ENCODE measurements at places on chromosomes 1 and 21. TPM values are rescaled to one million over a fixed set of nuclear protein-coding genes. Genes with fewer than 3 reads are reported as not detected.

Gene MPZ
- 3.5 TPM for total RNA-seq

Gene KRTAP19-3
- not detected for total RNA-seq

Gene KCNE1
- total RNA-seq, result 0.27 TPM

Gene MYBPH
- not detected for total RNA-seq

Gene DFFB
- total RNA-seq, result 15.6 TPM

Gene COL6A1
- total RNA-seq, result 5.7 TPM

Gene ORC1
- 8.1 TPM for total RNA-seq

Gene BMP8B
- 0.27 TPM for total RNA-seq

Gene RIMKLA
- total RNA-seq, result 0.27 TPM

Gene CLCNKB
- 0.81 TPM for total RNA-seq

Gene RC3H1
- total RNA-seq, result 28.0 TPM

Gene CSRP1
- 128 TPM for total RNA-seq

Gene OPRD1
- not detected for total RNA-seq

Gene ATP6V1G3
- not detected for total RNA-seq

Gene LCE1B
- not detected for total RNA-seq

Gene TAS1R3
- 0.54 TPM for total RNA-seq

Gene EPHB2
- total RNA-seq, result under 0.01 TPM

Gene JAM2
- total RNA-seq, result 0.81 TPM

Gene DENND1B
- 28.0 TPM for total RNA-seq

Gene ZNF678
- total RNA-seq, result 14.8 TPM

Gene SETD4
- total RNA-seq, result 10.5 TPM

Gene GUCA2B
- not detected for total RNA-seq

Gene CRYBG2
- total RNA-seq, result under 0.01 TPM

Gene SPRR2D
- not detected for total RNA-seq

Gene CASZ1
- 6.2 TPM for total RNA-seq

Gene LIN28A
- under 0.01 TPM for total RNA-seq

Gene CHAF1B
- total RNA-seq, result 2.4 TPM

Gene PTPN7
- 167 TPM for total RNA-seq

Gene LYPD8
- total RNA-seq, result 0.54 TPM

Gene GOLT1A
- 0.54 TPM for total RNA-seq

Gene PCP4
- not detected for total RNA-seq

Gene DCDC2B
- total RNA-seq, result under 0.01 TPM

Gene PAQR6
- total RNA-seq, result 2.2 TPM

Gene BRINP3
- under 0.01 TPM for total RNA-seq

Gene OR2G6
- total RNA-seq, result not detected

Gene GJA9
- not detected for total RNA-seq

Gene CDKN2C
- 9.2 TPM for total RNA-seq
